ENCODE measurements at places on chromosomes 12 and 14.

DNA sequence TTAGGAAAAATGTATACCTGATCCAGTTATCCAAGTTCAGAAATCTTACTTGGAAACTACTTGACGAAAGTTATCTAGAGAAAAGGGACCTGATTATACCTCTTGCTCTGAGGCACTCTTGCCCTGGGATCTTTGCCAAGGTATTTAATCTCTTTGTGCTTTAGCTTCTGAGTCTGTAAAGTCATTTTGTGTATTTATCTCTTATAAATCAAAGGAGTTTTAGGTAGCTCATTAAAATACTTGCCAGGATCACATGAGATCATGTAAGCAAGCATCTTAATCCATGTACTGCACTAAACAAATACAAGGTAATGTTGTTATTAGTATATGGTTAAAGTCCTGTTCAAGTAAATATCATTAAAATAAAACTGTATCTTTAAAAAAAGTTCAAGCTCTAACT lies 147.5 kb downstream of the IPO8 start:
- DNase-seq, result no peak

DNA sequence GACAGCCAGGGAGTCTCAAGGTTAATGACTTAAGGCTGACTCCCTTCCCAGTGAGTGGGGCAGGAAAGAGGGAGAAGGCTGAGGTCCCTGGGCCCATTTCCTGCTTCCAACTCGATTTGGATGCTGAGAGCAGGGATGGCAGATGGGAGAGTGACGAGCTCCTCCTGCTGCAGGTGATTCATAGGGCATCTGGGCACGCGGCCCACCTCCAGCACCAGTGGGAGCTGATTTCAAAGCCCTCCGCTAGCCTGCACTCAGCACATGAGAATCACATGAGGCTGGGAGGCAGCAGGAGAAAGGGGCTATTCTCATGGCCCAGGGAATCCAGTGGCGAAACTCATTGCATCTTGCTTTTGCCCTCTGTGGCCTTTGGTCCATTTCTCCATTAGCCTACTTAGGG lies 90.8 kb downstream of the SSPN start:
- DNase-seq, result no peak

DNA sequence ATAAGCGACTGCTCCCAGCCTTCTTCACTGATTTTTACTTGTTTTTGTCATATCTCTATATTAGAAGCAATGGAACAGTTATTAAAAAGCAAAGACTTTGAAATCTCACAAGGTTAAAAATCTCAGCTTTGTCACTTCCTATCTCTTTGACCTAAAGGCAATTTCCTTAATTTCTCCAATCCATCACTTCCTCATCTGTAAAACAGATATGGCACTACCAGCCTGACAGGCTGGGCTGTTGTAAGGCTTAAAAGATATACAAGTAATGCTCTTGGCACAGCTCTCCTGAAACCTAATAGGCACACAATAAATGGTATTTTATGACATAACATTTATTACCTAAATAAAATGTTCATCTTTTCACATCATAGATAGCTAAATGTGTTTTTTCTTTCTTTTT lies 25.6 kb downstream of the ATXN2 start:
- no peak for DNase-seq

GRCh38 chr14:53764846-53765245 lies 191.8 kb downstream of the BMP4 start:
- DNase-seq, result no peak

DNA sequence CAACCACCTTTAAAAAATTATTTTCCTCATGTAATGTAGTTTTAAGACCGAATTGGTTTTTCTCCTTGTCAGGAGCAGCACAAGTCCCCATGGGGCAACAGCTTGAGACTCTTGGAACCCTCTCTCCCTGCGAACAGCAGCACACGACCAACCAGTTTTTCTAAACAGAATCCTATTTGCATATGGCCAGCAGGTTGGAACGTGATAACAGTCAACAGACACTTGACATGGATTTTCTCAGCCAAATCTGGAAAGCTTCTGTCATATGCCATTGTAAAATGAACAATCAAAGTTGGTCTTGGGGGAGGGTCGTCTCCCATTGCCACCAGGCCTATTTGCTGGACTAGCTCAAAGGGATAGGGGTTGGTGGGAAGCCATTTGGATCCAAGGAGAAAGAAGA lies 1915.0 kb upstream of the FLRT2 start:
- no peak for DNase-seq

Data from central memory CD4-positive, alpha-beta T cell (primary cell).